ENCODE measurements at places on chromosomes 7 and 10.
A peak's percentile ranks its signal among the peaks of the same experiment; 100 is the strongest.

DNA sequence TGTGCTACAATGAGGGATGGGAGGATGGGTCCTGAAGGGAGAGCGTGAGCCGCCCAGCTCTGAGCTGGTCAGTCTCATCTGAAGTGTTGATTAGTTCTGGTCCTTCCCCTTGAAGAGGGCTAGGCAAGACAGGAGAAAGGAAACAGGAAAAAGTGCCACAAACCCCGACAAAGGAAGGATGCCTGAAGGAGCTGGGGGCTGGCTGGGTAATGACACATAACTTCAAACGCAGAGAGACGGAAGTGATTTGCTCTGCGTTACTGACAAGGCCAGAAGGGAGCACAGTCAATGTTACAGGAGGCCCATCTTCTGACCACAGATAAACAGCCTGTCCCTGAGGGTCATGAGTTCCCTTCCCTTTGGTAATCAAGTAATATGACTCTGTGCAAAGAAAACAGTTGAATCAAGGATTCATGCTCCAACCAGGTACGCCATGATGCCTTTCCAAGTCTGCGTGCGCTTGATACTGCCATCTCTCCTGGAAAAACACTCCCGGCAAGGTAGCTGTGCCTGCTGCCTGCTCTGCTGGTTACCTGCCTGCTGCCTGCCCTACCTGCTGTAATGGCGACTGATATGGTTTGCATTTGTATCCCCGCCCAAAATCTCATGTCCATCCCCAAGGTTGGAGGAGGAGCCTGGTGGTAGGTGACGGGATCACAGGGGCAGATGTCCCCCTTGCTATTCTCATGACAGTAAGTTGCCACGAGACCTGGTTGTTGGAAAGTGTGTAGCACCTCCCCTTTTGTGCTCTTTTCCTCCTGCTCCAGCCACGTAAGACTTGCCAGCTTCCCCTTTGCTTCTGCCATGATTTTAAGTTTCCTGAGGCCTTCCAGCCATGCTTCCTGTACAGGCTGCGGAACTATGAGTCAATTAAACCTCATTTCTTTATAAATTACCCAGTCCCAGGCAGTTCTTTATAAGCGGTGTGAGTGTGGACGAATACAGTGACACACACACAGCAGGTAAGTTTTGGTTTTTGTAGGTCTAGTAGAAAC is 57.9 kb downstream of the GRB10 start:
- no peak for DNase-seq

DNA sequence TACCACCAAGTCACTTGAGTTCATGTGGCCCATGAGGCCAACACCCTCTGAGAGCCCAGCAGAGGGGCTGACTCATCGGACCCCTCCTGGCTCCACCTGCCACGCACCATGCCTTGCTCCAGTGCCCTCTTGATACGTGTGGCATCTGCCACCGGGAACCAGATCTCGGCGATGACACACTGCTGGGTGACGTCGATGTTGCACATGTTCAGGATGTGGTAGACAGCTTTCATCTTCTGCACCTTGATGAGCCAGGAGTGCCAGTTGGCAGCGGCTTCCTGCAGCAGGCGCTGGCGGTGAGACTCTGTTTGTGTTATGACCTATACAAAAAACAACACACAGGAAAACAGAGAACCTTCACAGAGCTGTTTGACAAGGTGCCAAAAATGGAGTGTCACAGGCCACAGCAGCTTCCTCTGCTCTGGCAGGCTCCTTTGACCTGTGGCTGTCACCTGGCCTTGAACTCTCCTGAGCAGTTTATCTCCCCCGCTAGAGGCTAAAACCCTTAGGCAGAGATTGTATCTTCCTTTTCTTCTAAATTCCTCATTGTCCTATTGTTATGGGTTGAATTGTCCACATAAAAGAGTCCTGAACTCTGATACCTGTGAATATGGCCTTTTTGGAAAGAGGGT is 45.2 kb upstream of the TMEM213 start:
- no peak for DNase-seq

GRCh38 chr10:35416619-35417312 is 80.5 kb downstream of the CCNY start:
- DNase-seq = peak; percentile 25

DNA sequence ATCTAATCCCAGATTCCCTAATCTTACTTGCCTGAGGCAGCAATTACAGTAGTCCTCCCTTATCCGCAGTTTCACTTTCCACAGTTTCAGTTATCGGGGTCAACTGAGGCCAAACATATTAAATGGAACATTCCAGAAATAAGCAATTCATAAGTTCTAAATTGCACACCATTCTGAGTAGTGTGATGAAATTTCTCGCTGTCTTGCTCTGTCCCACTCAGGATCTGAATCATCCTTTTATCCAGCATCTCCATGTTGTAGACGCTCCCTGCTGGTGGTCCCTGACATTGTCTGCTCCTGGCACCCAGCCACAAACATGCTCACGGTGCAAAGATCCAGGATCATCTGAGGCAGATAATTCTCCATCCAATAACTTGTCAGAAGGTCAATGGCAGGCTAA is 128.7 kb upstream of the CXCL12 start:
- DNase-seq = no peak

- DNase-seq = peak; percentile 10
Measured at GRCh38 chr10:90125456-90126255, 424.3 kb downstream of the KIF20B start.

GRCh38 chr10:51000164-51000563 is 74.1 kb upstream of the PRKG1 start:
- no peak for DNase-seq

DNA sequence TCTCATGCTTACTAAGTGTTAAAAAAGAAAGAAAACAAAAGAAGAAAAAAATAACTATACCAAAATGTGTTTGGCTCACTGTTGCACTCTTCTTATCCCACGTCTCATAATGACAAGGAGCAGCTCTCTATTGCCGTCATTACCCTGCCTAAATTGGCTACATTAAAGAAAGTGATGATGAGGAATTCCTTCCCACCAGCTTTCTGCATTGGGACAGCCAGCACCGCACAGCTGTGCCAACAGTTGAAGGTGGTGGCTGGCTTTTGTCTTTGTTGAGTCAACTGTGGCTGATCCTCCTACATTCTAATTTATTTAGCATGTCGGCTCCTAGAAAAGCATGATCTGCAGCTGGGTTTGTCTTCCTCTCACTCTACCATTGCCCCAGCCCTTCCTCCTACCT is 751.8 kb downstream of the KCNMA1 start:
- peak; percentile 44 for DNase-seq

GRCh38 chr10:113063043-113063967 is 113.3 kb downstream of the TCF7L2 start:
- DNase-seq = peak; percentile 91

GRCh38 chr10:31876652-31877352 is 51.8 kb downstream of the ARHGAP12 start:
- DNase-seq = no peak

DNA sequence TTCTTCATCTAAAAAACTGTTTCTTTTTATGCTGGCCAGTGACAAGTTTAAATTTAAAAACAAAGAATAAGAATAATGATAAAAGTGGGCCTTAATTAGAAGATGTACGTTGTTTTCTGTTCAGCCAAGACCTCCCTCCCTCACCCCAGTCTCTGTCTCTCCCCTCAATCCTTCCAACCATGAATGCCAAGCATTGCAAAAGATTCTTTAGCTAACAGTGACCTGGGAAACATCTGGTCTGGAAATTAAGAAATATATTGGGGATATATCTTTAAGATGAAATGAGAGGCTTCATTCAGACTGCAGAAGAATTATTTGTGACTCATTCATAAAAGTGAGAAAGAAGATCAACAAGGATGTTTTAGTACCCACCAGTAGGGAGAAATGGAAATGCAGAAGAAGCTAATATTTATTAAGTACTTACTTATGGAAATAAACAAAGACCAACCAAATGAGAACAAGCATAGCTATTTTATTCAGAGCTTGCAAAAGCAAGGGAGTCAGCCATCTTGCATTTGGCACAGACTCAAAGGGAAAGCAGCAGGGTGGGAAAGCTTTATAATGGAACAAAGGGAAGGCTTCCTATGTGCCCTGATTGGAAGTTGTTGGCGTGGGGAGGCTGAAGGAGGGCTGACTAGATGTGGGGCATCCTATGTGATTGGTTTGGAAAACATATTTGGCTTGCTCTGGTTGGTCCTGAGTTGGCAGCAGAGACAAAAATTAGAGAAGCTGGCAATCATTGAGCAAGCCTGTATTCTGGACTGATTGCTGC is 595.4 kb upstream of the GHITM start:
- DNase-seq = no peak

GRCh38 chr7:139808427-139808826 is 20.6 kb upstream of the TBXAS1 start:
- no peak for DNase-seq

- DNase-seq = no peak
Measured at GRCh38 chr7:45182856-45183710, 25.5 kb downstream of the RAMP3 start.

- no peak for DNase-seq
Measured at GRCh38 chr10:90846746-90847145, 11.1 kb downstream of the HTR7 start.

GRCh38 chr7:155815332-155816191 is 3.3 kb upstream of the SHH start:
- no peak for DNase-seq

- DNase-seq = no peak
Measured at GRCh38 chr10:98058295-98058694, 27.9 kb upstream of the CRTAC1 start.

DNA sequence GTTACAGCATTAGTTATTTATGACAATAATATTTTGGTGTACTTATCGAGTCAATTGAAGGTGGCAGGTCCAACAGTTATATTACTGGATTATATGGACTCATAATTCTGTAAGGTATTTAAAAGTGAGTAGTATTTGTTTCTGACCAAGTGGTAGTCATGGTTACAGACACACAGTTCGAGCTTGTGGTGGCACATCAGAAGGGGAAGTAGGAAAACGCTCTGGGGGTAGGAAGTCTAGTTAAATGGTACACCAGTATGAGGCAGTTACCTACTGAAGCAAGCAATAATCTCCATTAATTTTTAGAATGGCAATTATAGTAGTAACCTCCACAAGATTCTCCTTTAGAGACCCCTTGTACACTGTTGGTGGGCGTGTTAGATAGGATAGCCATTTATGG is 541.2 kb downstream of the ETV1 start:
- DNase-seq = no peak

DNA sequence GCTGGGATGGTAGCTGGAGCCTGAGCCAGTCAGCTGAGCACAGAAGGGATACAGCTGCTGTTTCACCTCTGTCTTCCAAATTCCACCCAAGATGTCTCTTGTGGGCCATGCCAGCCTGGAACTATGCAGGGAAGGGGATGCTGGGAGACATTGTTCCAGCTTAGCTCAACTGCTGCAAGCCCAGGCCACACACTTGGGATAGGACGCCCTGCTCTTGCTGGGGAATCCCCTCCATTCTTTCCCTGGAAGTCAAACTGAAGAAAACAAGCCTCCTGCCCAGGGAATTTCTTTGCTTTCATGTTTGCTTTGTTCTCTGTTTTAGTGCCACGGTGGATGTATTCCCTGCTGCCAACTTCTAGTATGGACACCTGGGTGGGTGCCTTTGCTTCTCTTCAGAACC is 55.2 kb upstream of the CDK13 start:
- no peak for DNase-seq

DNA sequence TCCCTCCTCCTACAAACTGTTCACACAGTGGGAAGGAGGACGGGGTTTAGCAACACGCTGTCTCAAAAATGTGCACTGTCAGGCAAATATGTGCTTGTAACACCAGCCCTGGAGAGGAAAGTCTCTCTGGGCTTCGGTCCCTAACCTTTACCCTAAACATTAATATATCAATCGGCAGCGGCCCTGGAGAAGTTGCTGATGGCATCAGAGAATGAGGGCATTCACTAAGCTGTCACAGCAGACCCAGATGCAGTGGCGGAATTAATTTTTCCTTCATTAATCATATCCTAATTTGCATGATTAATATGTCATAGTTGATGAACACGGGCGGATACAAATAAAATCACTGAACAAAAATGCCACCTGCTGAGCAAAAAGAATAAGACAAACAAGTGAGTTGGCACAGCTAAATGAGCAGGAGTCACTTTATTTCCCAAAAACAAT is 45.2 kb upstream of the INSIG1 start:
- DNase-seq = no peak

DNA sequence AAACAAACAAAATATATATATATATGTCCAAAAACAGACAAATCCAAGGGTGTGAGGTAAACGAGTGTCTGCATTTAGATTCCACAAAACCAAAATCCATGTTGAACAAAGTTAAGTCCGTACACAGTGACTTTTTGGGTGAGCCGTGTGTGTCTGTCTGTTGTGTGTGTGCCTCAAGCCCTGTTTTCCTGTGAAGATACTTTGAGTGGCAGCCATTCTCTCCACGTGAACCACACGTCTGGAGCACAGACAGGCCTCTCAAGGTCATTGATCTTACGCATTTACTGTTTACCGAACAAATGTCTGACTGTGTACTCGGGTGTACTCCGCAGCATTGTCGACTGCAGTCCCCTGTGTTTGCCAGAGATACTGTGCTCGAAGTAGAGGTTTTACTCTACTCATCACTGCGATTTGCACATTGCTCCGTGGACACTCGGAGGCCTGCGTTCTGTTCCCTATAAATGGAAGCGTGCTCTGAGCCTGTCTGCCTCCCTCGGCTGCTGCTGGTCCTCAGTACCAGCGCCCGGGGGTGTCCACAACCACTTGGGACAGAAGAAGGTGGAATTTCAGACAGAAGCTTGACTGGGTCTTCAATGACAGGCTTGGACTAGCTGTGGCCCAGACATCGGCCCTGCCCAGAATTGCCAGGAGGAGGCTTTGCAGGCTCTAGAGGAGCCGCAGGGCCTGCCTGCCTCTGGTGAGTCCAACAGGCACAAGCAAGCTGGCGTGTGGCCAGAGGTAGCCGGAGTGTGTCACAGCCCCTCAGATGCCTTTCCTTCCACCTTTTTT is 22.1 kb downstream of the CYP17A1 start:
- DNase-seq = no peak

DNA sequence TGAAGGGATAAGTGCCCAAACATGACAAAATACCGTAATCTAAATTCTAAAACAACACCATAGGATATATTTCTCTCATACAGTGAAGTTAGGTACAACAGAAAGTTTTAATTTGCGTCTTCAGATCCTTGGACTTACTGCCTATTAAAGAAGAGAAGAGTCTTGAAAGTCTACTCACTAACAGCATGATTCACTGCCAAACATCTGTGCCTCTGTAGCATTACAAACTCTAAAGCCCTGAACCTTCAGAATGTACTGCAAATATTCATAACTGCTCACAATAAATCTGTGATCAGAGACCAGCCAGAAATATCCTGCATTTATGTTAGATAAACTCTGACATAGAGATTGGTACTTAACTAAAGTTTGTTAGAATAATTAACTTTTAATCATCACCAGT is 365.3 kb downstream of the PARD3 start:
- no peak for DNase-seq

DNA sequence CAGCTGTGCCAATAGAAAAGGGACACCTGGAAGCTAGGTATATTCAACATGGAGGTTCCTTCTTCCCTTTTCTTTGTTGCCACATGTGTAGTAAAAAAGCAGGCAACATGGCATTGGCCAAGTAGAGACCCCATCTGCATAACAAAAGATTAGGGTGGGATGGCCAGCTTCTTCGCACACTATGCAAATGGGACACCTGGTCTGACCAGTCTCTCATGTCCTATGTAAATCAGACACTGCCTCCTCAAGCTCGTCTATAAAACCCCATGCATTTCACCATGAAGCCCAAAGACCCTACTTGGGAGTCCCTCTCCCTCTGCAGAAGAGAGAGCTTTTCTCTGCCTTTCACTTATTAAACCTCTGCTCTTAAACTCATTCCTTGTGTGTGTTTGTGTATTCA is 53.9 kb downstream of the MYL10 start:
- no peak for DNase-seq

Measured in SK-N-DZ (cell line).